Stimulated activated CD8-positive, alpha-beta memory T cell treated with anti-CD3 and anti-CD28 coated beads, Interleukin-7, amount 100 ng/mL, for 4 hours (primary cell): ENCODE measurements at places on chromosomes 16 and 17.
A peak's percentile ranks its signal among the peaks of the same experiment; 100 is the strongest.

GRCh38 chr16:53827741-53828140 is 123.8 kb downstream of the FTO start:
- DNase-seq: no peak

DNA sequence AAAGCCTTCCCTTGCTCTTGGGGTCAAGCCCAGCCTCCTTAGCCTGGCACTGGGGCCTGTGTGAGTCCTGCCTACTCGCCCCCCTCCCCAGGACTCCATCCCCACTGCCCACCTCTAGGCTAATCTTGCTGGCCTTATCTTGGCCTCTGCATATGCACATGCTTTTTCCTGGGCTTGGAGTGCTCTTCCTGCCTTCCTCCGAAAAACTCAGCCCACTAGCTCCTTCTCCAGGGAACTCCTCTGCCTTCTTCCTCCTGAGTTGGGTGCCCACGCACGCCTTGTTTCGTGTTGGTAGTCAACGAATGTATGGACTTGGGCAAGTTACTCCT is 16.5 kb downstream of the TBX2 start:
- no peak for DNase-seq

- DNase-seq: no peak
Observed at GRCh38 chr17:34110315-34110714, 144.8 kb upstream of the CCL2 start.

GRCh38 chr17:49602783-49603182 is 27.1 kb downstream of the NXPH3 start:
- no peak for DNase-seq

GRCh38 chr17:41736983-41737679 is 2.7 kb upstream of the HAP1 start:
- DNase-seq: no peak

DNA sequence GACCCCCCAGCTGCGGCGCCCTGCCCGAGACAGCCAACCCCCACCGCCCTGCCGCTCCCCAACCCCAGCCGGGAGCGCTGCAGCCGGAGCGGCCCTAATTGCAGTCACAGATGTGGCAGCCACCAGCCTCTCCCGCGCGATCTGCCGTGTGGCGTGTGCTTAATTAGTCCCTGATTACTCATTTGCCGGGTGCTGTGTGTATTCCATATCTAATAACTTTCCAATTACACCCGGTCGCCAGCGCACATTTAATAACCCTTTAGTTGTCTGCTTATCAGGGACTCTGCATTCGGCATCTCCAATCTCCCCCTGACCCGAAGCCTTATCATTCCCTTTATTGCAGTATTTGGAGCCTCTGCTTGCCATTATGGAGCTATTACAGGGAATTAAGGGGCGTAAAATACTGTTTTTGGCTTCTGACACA is 236.7 kb upstream of the CIBAR2 start:
- DNase-seq: no peak

GRCh38 chr17:82375359-82376041 is 3.9 kb downstream of the UTS2R start:
- DNase-seq: no peak

DNA sequence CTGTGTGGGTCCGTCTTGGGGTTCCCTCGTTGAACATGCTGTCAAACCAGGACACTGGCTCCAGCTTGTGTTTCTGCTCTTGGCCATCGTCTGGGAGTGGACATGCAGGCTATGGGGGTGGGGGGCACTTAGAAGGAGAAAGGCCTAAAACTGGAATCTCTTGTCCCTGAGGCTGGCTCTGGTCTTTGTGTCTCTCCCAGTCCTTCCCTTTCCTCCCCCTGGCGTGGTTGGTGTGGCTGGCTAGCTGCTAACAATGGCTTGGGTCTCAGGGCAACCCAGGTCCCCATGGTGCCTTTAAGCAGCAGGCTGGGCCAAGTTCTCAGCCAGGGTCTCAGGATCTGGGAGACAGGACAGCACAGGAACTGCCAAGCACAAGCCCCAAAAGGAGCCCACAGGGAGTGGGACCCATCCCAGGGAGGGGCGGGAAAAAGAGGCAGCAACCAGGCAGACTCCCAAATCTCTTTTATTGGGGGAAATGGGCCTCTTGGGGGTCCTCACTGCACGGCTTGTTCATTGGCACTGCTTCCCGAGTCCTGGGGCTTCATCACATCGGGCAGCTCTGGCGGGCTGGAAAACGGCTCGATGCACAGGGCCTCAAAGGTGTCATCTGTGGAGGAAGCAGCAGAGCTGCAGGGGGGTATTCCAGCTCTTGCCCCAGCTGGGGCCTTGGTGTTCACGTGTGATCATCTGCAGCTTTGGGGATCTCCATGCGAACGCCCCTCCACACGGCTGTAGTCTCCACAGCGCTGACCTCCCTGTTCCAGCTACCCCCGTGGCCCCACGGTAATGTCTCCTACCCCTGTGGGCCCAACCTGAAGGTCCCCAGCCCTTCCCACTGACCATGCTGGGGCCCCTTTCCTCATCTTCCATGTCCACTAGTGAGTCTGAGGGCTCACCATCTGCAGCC is 5.3 kb downstream of the ELOB start:
- no peak for DNase-seq

DNA sequence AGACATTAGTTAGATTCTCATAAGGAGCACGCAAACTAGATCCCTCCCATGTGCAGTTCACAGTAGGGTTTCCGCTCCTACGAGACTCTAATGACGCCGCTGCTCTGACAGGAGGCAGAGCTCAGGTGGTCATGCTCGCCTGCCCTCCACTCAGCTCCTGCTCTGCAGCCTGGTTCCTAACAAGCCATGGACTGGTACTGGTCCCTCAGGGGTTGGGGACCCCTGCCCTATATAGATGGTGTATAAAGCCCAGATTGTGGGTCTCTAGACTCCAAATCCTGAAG is 52.1 kb upstream of the LYRM9 start:
- no peak for DNase-seq

GRCh38 chr17:50055426-50056216 is at the start of gene ITGA3:
TSS of gene ITGA3 (plus strand) at chr17:50056110. CDS start at chr17:50056440, 330 bp downstream.
- DNase-seq: peak; percentile 33

DNA sequence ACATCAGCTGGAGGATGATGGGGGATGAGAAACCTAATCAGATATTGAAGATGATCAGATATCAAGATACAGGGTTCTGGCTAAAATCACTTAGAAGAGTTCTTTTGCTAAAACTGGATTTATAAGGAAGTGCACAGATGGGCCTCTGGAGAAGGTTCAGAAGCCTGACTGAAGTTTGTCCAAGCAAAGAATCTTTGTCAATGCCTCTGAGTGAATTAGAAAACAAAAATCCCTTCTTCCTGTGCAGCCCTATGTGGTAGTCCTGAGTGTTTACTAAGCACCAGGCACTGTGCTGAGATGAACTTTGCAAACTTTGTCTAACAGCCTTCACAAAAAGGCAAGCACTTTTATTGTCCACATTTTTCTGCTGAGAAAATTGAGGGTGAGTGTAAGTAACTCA is 11.4 kb upstream of the CENPV start:
- no peak for DNase-seq

DNA sequence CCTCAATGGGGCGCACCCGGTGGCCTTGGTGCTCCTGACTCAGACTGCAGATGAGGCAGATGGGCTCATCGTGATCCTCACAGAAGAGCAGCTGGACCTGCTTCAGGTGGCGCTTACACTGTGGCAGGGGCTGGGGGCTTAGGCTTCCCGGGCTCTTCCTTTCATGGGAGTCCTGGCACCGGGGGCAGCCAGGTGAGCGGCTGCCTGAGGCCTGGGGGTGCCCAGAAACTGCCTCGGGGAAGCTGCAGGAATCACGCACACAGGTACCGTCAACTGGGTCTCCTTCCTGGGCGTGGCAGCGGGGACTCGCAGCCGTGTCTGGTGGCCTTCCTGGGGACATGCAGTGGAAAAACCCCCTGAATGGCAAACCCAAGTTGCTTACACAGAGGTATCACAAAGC is 7.0 kb downstream of the MEFV start:
- no peak for DNase-seq

DNA sequence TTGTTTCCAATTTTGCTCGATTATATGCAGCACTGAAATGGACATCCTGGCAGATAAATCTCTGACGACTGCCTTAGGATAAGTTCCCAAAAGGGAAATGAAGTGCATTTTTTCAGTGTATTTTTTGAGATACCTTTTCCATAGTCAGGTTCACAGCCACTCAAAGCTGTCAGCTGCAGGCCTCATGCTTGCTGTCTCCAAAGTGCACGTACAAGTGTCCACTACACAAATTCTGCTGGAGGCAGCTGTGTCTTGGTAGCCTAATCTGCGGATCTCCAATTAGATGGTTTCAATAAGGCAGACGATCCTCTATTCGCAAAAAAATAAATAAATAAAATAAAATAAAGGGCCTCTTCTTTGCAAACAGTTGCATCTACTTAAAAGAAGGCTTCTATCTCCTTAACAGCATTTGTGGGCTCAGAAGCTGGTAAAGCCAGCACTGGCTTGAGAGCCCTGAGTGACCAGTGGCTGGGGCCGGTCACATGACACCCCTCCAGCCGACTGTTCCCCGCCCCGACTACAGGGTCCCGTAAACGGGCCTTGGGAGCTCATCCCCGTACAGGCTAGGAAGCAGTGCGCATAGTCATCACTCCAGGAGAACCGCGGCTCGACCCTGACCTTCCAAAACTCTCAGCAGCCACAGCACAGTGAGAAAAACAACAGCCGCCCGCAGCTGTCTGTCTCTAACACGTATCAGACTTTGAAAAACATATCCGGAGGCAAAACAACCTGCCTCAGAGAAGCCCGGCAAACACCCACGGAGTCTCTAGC is 18.8 kb downstream of the RPH3AL start:
- no peak for DNase-seq

DNA sequence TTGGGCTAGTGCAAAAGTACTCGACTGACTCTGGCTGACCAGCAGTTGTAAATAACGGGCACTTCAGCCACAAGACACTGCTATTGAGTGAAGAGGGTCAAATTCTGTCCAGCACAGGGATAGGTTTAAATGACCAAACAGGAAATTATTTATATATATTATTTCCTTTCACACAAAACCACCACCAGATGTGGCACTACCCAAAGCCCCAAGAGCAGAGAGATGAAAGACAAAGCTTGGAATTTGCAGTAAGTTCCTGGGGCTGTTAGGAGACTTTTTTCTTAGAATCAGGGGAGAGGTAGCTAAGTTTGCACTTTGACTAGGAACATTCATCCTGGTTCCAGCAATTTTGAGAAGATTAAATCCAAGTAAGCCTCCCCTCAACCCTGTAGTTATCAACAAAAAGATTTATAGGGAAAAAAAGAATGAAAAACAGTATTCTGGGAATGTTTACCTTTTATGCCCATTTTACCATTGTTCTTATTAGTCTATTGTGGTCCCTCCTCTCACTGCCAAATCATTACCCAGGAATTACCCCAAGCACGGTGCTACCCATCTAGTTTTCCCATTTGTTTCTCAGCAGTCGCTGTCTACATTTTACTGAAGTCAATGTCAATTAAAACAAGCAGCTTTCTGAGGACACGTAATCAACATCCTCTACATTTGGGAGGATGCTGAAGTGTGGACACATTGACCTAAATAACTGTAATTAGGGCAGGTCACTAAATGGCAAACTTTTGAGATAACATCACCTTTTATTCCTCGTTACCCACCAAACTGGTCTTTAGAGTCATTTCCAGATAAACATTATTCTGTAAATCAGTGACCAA is 43.5 kb downstream of the GRB7 start:
- DNase-seq: no peak

DNA sequence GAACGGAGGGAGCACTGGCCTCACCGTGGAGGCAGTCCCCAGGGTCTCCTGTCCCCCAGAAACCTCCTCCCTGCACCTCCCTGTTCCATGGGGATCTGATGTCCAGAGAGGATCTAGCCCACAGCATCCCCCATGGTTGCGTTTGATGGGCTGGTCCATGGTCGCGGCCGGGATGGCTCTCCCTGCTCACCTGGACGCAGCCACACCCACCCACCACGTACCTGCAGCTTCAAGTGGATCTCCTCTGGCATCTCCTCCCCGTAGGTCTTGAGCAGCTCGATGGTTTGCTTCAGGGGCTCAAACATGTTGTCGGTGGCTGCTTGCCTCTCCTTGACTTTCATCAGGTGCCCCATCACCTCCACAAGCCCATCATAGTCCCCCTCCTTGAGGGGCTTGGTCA is 47.9 kb downstream of the DNAH17 start:
- no peak for DNase-seq

- DNase-seq: peak; percentile 30
Observed at GRCh38 chr16:1378804-1379303, 27.1 kb downstream of the GNPTG start.

GRCh38 chr17:49556223-49556943 is 19.3 kb upstream of the NXPH3 start:
- peak; percentile 65 for DNase-seq

DNA sequence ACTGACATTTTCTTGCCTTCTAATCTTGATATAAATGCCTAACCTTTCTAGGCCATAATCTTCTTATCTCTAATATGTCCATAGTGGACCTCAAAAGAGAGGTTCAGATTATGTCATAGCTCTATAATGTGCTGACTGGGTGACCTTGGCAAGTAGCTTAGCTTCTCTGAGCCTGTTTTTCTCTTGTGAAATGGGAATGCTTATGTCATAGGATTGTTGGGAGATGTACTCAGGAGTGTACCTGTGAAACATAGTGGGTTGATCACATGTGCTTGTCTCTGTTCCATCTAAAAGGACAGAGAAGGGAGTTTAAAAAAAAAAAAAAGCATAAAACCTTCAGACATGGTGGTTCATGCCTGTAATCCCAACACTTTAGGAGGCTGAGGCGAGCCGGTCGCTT is 2.4 kb downstream of the MED9 start:
- no peak for DNase-seq

GRCh38 chr17:20073055-20073979 is 64.2 kb downstream of the SPECC1 start:
- DNase-seq: no peak

GRCh38 chr16:70438585-70438968 is 323 bp downstream of the ST3GAL2 start:
- no peak for DNase-seq

DNA sequence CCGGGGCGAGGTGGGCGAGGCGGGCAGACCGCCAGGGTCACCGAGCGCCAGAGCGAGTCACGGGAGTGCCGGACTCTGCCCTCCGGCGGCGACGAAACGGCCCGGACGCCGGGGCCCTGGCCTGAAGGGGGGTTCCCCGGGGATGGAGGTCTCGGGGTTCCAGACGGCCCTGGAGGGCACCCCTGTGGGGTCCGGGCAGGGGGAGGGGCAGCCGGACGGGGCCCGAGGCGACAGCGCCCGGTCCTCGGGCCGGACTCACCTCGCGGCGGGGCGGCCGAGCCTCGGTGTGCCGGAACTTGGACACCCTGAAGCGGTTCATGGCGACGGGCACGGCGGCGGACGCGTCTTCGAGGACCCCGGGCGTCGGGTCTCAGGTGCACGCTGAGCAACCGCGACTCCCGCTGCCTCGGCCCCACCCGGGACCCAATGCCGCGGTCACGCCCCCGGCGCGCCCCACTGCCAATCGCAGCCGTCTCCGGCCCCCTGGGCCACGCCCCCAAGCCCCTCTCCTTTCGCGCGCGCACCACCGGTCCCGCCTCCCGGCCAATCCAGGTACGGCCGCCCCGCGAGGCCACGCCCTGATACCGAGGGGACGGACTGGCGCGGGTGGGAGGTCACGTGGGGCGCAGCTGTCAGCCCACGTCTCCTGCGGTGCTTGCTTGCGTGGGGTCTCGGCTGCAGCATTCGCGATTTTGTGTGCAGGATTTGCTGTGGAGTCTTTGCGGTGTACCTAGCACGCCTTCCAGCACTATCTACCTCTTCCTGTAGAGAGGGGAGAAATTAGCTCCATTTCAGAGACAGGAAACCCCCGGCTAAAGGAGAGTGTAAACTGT is at the start of gene CORO7:
Gene CORO7, minus strand, starts transcription at position 397 of the 833 bp plus-strand sequence. Its CDS starts 78 bp downstream, at position 319.
- DNase-seq: peak; percentile 99
